Stimulated activated CD4-positive, alpha-beta T cell treated with anti-CD3 and anti-CD28 coated beads, TNF-alpha, amount 100 ng/mL, for 4 hours (primary cell): ENCODE measurements at places on chromosomes 1 and 21.

DNA sequence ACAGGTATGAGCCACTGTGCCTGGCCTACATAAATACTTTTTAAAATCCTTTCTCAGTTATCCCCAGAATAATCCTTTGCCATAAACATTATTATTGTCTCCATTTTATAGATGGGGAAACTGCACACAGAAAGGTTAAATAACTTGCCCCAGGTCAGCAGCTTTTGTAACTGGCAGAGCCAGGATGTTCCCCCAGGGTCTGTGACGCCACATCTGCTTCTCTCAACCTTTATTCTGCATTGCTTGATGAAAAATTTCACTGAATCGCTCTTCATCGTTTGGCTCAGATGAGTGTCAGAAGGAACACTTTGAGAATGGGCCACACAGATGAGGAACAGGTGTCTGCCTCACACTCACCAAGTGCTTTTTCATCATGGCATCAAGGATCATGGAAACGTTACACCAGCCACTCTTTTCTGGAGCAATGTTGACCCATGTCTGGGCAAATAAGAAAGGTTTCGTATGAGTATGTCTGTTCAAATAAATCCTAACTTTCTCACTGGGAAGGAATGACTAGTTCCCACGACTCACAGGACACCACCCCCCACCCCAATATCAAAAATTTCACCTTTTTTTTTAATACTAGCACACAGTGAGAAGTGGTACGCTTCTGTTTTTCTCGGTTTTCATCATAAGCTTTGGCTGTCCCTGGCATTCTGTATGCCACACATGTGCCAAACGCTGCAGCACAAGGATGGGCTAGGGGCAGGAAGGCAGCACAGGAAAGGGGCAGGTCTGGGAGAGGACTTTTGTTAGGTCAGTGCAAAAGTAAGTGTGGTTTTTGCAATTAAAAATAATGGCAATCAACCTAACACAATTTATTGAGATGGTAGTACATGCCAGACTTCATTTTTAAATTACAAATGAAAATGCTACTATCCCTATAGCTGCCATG lies 9.0 kb upstream of the PTGFRN start:
- no peak for DNase-seq

GRCh38 chr1:218048828-218049420 lies 236.2 kb upstream of the RRP15 start:
- no peak for DNase-seq

GRCh38 chr1:174077749-174078490 lies 55.8 kb upstream of the RC3H1 start:
- no peak for DNase-seq

DNA sequence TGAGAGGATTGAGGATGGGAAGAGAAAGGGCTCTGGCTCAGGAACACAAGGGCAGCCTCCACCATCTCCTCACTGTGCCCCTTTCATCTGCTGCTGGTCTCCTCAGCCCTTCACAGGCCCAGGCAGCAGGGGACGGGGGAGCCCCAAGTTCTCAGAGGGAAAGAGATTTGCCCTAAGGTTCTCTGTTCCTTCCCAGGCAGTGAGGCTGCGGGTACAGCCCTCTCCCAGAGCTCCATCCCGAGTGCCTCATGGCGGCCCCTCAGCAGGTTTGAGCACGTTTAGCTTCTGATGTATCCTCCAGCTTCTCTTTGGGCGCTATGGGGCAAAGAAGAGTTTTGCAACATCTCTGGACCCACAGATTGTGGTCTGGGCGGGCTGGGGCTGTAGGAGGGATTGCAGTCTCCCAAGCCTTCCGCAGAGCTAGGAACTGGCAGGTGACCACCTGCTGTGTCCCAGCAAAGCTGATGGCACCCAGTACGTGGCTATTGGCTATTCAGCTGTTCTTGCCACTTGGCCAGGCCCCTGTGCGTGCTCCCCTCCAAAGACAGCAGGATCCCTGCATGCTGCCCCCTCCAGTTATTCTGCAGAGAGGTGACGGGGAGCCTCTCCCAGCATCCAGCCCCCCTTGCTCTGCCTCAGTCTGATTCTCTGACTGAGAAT lies 10.1 kb downstream of the DISP3 start:
- DNase-seq, result no peak

DNA sequence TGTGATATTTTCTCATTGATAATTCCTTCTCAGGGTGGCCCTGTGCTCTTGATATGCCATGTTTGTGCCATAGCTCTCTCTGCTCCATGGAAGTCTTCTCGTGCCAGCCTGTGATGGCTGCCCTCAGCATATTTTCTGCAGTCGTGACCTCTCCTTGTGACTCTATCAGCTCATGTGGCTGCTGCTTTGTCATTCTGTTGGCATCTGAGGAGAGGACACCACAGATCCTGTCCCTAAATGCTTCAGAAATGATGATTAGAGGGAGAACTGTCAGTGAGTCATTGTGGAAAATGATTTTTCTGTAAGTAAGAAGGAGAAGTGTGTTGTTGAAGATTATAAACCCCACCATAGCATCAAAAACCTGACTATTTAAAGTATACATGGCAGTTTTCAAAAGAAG lies 286.0 kb downstream of the ADGRL2 start:
- no peak for DNase-seq

DNA sequence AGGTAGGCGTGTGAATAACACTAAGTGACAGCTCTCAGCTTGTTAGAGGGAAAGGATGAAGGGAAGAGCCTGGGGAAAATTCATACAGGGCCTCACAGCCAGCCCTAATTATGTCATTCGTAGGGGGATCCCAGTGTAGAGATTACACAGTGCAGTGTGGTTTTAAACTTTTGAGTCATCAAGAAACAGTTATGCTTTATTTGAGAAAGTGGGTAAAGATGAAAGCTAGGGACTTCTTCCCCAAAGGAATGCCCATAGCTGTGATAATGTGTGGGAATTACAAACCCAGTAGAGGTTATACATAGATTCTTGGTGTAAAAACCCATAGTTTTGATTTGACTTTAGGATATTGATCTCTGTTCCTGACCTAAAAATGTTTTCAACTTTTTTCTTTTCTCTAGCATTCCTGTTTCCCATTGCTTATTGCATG lies 1.9 kb downstream of the TTF2 start:
- DNase-seq, result no peak

GRCh38 chr1:62800281-62800680 lies 16.3 kb downstream of the ATG4C start:
- no peak for DNase-seq

DNA sequence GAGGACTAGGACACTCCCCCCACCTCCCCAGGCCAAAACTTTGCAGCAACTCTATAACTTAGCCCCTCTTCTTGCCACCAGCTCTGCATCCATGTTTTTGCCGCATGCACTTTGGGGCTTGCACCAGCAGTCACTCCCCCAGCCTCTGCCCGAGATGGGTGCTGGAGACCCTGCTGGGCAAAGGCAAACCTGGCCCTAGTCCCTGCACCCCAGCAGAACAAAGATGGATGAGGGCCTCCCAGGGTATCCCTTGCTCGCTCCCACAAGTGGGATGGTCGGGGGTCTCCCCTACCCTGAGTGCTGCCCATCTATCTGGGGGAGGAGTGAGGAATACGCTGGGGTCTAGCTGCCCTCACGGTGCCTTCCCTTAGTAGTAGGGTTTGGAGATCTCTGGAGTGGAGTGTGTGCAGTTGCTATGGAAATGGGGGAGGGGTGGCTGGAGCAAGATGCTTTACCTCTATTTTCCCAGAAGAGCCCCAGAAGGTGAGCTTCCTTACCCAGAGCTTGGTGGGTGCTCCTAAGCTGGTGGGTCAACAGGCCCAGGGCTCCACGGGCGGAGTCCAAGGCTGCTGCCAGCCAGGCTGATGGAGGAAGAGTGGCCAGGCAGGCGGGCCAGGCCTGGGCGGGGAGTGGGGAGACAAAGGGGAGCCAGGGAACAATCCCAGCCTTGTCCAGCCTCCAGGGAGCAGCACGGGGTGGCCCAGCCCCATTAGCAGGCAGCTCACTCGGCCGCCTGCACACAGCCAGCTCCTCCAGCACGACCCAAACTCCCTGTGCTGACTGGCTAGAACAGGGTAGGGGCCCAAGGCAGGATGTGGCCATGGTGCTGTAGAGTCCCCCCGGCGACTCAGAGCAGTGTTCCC lies at the start of gene PAQR6:
PAQR6 (minus strand) TSS at position 597 of the 863 bp plus-strand sequence. CDS start 1,325 bp downstream, outside the sequence.
- no peak for DNase-seq

- DNase-seq, result no peak
Observed at GRCh38 chr1:36463463-36463802, 751 bp downstream of the MRPS15 start.

DNA sequence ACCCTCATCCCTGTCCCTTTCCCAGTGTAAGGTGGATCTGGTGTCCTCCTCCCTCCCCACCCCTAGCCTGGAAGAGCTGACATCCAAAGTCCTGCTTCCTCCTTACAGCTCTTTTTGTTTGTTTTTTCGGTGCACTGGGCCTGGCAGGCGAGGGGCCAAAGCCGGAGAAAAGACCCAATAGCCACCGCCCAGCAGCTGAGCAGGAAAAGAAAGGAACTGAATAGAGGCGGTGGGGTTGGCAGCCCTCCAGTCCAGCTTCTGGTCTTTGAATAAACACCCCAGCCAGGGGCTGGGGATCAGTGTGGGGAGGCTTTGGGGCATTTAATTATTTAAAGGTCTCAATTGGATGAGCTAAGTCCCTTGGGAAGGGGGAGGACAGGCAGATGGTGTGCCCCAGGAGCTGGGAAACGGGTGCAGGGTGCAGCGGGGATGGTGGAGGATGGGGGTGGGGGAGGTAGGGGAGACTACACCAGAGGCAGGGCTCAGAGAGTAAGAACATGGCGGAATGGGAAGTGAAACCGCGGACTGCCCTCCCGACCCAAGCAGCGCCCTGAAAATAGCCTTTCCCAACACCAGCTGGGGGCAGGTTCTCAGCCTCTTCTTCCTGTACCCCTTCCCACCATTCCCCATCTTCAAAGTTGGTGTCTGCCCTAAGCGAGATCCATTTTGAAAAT lies 20.2 kb downstream of the BTG2 start:
- no peak for DNase-seq

- no peak for DNase-seq
Observed at GRCh38 chr1:39992234-39992633, 37.3 kb downstream of the MFSD2A start.

DNA sequence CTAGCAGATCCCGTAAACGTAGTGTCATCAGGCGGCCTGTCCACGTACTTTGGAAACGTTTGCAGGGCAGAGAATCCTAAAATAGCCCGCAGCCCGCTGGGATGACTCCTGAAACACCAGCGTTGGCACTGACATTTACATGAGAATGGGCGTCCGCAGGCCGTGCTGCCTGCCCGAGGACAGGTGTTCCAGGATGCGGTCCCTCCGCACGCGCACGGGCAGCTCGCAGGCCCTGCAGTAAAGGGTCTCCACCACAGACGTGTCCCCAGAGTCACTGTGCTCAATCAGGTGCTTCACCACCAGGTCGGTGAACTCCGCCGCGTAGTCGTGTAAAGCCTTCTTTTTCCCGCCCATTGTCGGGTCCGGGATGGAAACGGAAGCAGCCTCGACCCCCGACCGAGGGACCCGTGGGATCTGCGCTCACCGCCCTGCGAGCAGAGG lies 5.8 kb upstream of the CCDC27 start:
- DNase-seq, result no peak

DNA sequence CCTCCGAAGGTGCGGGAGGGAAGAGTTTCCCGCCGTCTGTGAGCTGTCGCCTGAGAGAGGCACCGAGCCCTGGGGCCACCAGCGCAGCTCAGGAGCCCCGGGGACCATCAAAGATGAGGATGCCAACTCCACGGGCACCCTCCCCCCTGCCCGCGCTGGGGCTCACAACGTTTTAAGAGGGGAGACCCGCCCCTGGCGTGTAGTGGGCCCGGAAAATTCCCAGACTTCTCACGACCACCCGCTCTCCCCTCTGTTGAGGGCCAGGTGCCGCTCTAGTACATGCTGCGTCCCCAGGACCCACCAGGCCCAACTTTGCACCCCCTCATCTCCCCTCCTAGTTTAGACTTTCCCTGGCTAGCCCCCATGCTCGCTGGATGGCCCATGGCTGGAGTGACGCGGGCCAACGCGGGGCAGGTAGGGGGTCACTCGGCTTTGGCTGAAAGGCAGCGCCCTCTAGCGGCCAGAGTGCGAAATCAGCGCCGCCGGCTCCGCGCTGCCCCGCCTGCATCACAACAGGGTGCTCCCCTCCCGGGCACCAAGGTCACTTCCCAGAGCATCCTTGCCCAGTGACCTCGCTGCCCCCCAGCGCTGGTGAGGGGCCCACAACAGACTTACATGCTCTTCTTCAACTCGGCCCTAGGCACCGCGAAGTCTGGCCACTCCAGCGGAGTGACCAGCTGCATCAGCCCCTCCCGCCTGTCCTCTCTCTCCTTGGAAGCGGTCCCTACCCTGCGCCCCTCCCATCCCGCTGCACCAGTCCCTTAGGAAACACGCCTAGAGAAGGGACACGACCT lies 1.8 kb downstream of the CD160 start:
- DNase-seq, result peak; percentile 38

- no peak for DNase-seq
Observed at GRCh38 chr1:78094639-78095038, 48.9 kb downstream of the GIPC2 start.

DNA sequence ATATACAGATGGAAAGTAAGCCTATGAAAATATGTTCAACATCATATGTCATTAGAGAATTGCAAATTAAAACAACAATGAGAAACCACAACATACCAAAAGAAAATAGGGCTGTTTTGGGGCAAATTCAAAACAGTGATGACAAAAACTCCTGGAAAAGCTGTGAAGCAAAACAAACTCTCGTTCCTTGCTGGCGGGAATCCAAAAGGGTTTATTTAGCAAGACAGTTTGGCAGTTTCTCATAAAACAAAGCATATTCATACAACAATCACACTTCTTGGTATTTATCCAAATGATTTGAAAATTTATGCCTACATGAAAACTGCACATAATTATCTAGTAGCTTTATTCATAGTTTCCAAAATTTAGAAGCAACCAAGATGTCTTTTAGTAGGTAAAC lies 44.4 kb downstream of the COL11A1 start:
- DNase-seq, result no peak

DNA sequence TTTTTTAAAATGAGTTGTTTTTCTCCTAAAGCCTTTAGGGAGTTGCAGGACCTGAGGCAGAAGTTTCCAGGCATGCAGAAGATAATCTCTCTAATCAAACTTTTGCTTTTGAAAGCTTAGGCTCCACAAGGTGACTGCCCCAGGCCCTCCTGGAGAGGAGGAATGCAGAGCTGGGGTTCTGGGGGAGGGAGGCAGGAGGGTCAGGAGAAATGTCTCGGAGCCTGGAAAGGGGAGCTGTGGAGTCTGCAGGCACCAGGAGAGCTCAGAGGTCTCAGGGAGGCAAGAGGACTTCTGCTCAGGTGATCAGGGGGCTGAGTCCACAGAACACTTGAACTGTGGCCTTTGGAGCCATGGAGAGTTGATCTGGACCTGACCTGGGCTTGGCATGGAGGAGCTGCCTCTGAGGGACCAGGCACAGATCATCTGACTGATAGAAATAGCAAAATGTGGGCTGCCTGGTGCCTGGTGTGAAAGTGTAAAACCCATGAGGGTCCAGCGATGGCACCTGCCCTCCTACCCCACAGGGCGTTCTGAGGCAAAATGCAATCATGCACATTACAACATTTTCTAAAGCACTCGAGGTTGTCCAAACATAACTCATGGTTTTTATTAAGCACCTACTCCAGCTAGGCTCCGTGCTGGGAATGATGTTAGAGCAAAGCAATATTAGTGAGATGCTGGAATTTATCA lies 10.0 kb upstream of the ABCG1 start:
- no peak for DNase-seq
